ENCODE measurements at places on chromosomes 16 and 17. TPM values are rescaled to one million over a fixed set of nuclear protein-coding genes. Genes with fewer than 3 reads are reported as not detected.
A peak's percentile ranks its signal among the peaks of the same experiment; 100 is the strongest.

DNA sequence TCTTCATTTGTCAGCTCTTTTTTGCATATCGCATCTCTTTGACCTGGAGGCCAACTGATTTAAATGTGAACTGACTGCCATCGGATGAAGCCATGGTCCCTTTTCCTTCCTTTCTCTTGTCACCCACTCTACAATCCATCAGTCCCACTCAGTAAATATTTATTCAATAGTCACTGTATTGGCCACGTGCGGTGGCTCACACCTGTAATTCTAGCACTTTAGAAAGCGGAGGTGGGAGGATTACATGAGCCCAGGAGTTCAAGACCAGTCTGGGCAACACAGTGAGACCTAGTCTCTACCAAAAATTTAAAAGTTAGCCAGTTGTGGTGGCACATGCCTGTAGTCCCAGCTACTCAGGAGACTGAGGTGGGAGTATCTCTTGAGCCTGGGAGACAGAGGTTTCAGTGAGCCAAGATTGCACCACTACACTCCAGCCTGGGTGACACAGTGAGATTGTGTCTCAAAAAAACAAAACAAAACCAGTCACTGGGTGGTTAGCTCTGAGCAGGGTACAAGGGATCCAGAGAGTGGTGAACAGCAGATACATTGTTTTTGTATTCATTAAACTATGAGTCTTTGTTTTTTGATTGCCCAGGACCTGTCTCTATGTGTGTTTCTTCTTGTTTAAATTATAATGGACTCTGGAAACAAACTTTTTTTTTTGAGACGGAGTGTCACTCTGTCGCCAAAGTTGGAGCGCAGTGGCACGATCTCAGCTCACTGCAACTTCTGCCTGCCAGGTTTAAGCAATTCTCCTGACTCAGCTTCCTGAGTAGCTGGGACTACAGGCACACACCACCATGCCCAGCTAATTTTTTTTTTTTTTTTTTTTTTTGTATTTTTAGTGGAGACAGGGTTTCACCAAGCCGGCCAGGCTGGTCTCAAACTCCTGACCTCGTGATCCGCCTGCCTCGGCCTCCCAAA lies 6.9 kb downstream of the PHAF1 start:
- DNase-seq: no peak

The MMP28 gene
- 5.0 TPM for total RNA-seq

GRCh38 chr16:28213396-28213795 lies 1.6 kb upstream of the XPO6 start:
- DNase-seq: no peak

- no peak for DNase-seq
These were observed 124.2 kb downstream of the PARN start for GRCh38 chr16:14505846-14506245.

GRCh38 chr17:16327018-16327417 lies 26.3 kb downstream of the CENPV start:
- DNase-seq: no peak

GRCh38 chr17:47700471-47701449 lies 6.8 kb downstream of the TBKBP1 start:
- no peak for DNase-seq

The CDC6 gene
- 1.3 TPM for total RNA-seq

DNA sequence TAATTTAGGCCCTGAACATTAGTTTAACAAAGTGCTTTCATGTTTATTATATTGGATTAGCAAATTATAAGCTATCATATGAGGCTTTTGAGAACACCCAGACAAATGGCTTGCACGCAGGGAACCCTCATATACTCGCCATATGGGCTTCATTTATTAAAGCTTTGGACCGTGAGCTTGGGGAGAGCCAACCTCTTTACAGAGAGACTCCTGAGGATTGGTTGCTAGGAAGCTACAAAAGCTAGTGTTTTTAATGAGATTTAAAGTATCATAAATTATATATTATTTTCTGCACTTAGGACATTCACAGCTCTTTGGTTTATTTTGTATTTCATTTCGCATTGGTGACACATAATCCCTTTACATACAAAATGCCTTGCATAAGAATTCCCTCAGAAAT lies 193.8 kb upstream of the TOX3 start:
- no peak for DNase-seq

The PCGF2 gene
- total RNA-seq: 28.2 TPM

The TNFSF12 gene
- total RNA-seq: 47.6 TPM

The GUCY2D gene
- 0.38 TPM for total RNA-seq

DNA sequence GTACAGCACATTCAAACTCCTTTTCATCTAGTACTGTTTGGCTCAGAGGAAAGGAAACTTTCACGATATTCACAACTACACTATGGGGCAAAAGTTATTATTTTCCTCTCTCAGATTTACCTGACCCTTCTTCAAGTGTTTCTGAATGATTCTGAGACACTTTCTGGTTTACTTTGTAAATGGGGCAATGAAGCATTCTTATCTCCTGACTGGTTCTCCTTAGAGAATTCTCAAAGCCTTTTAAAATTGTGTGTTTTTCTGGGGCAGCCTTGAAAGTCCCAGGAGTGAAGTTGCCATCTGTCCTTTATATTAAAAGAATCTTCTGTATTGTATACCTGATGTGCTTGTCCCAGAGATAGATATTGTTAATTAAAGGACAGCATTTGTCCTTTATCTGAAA lies 264.9 kb downstream of the FTO start:
- DNase-seq: no peak

GRCh38 chr17:73546114-73546513 lies 98.1 kb downstream of the SDK2 start:
- no peak for DNase-seq

- DNase-seq: no peak
These were observed 19.6 kb downstream of the TMC5 start for GRCh38 chr16:19437280-19437679.

DNA sequence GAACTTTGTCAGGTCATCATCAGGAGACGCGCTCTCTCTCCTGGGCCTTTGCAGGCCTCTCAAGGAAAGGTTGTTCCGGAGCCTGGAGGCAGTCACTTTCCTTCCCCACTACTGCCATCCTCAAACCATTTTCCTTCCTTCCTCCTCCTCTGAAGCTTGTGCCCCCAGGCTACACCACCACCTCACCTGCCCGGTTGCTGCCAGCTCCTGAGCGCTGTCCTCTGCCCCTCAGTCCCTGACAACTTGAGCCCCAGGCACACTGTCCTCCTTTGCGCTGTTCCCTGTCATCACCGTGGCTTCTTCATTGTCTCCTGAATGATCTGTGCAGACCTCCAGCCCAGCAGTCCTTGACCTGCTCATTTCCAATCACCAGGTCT lies 18.9 kb downstream of the CDRT4 start:
- DNase-seq: no peak

DNA sequence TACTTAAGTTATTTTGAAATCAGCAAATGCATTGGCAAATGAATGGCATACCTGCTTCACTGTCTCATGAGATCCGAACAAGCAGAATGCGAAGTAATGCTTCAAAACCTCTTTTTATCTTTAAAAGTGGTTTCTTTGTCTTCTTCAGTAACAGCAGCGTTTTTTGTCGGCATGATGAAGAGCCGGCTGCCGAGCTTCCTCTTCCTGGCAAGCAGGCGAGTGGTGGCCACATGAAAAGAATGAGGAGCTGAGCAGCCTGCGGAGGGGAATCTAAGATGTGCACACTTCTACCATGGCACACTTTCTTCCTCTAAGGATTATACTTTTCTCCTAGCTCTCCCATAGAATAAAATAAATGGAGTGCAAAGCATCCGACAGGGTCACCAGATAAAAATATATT lies 42.4 kb upstream of the AKTIP start:
- DNase-seq: no peak

DNA sequence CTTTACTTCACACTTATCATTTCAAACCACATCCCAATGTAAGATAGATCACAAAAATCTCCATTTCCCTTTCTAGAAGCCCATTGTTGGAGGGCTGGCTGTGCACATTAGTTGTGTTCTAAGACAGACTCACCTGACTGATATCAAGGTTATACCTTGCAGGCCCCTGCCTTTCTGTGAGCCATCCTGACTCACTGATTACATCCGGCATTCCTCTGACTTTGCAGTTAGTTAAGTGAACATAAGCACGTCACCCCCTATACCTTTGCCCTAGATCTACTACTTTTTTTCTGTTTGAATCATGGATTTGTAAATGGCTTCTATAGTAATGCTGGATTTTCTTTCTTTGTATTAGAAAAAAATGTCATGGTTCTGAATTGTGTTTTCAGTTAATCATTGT lies 78.3 kb downstream of the TANGO6 start:
- DNase-seq: no peak

The FKBP10 gene
- 33.0 TPM for total RNA-seq

- no peak for DNase-seq
These were observed 770 bp downstream of the HBM start for GRCh38 chr16:166375-167121.

The NACA2 gene
- total RNA-seq: not detected

- DNase-seq: no peak
These were observed 228.1 kb downstream of the BCAS3 start for GRCh38 chr17:60905709-60906108.

DNA sequence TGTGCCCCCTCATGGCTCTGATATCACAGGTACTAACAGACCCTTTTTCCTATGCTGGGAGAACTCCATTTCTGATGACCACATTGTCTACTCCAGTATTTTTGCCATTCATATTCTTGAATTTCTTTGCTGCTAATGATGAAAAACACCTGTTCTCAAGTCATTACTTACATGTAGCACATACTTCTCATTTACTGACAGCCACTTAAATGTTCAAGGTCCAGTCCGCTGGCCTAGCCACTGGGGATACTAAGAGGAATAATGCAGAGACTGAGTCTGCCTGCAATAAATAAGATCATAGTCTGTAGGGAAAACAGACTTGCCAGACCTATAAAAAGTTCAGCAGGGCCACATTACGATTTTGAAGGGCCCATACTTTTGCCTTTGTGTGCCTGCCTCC lies 27.5 kb downstream of the TEX14 start:
- DNase-seq: no peak

The GHDC gene
- total RNA-seq: 11.7 TPM

- DNase-seq: no peak
These were observed 408.0 kb downstream of the SLC39A11 start for GRCh38 chr17:72684405-72685020.

The NPIPA5 gene
- total RNA-seq: 8.6 TPM

DNA sequence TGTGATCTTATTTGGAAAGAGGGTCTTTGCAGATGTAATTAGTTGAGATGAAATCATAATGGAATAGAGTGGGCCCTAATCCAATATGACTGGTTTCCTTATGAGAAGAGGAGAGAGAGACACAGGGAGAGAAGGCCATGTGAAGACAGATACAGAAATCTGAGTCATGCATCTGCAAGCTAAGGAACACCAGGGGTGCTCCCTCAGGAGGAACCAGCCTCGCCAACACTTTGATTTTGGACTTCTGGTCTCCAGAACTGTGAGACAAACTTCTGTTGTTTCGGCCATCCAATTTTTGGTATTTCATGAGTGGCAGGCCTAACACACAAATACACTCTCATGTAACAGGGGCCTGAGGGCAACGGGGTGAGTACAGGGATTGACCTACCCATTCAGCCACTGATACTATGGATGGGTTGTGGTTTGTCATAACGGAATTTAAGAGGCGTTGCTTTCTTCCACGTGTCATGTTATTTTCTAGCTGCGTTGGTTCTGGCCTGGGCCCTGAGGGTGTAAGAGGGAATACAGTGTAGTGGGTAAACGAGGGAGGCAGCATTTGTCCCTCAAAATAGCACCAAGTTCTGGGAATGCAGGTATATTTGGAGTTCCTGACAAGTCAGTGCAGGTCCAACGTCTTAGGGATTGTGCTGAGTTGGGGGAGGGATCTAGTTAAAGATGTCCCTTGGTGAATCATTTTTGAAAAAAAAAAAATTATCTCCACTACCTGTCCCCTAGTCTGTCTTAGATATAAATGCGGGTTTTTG lies 17.7 kb downstream of the PLCG2 start:
- DNase-seq: no peak

The YBX2 gene
- 1.2 TPM for total RNA-seq

The MAP3K14 gene
- total RNA-seq: 13.5 TPM

- no peak for DNase-seq
These were observed 9.9 kb downstream of the HAS3 start for GRCh38 chr16:69115361-69115760.

- DNase-seq: peak; percentile 77
These were observed 23.2 kb downstream of the MXRA7 start for GRCh38 chr17:76687298-76688164.

The HNF1B gene
- total RNA-seq: not detected

GRCh38 chr16:47052666-47053640 lies 79.5 kb upstream of the DNAJA2 start:
- DNase-seq: no peak

- DNase-seq: no peak
These were observed 110.1 kb downstream of the YPEL2 start for GRCh38 chr17:59441464-59442096.

DNA sequence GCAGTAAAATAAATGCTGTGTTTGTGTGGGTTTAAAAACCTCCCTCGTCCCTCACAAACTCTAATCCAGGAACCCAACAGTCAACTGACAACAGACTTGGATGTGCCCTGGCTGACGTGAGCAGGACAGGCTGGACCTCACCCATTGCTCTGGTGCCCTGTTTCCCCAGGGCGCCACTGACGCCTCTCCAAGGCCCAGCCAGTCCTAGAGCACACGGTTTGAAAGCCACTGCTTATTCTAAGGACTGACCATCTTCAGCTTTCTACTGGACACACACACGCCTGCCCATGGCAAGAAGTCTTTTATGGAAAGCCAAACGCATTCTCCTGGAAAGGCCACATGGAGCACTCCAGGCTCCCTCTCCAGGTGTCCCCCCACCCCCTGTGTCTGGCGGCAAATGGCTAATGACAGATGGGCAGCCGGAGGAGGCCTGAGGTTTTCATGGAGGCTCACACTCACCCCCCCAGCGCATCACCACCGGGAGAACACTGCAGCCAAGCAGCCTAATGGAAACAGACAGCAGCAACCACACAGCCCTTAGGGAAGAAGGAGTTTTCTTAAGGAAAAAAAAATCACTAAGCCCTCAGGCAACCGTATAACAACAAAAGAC lies 319.2 kb downstream of the SOX9 start:
- no peak for DNase-seq

- DNase-seq: no peak
These were observed 106.2 kb downstream of the PHKB start for GRCh38 chr16:47567321-47567720.

- DNase-seq: no peak
These were observed 99.7 kb upstream of the HAS3 start for GRCh38 chr16:69005641-69006355.

GRCh38 chr16:10629592-10629963 lies 49.2 kb upstream of the EMP2 start:
- no peak for DNase-seq

The PRDM7 gene
- not detected for total RNA-seq

GRCh38 chr16:71895679-71896365 lies 491 bp downstream of the IST1 start:
- peak; percentile 47 for DNase-seq

- no peak for DNase-seq
These were observed 290.7 kb upstream of the ASIC2 start for GRCh38 chr17:33583518-33584417.

The GRAP gene
- 1.6 TPM for total RNA-seq

The ADAP2 gene
- 11.0 TPM for total RNA-seq

All from left cardiac atrium (tissue), 4 donors.